GM23338 (cell line): ENCODE measurements at places on chromosomes 7 and 10. TPM values are rescaled to one million over a fixed set of nuclear protein-coding genes. Genes with fewer than 3 reads are reported as not detected.

The PODXL gene
- polyA plus RNA-seq = 215 and 220 TPM in 2 replicates

The ESYT2 gene
- 9.6 TPM in 2 replicates for polyA plus RNA-seq

The AHR gene
- 3.4 and 3.5 TPM in 2 replicates for polyA plus RNA-seq

The OR6V1 gene
- not detected in 2 replicates for polyA plus RNA-seq

The CFAP46 gene
- 5.1 and 5.4 TPM in 2 replicates for polyA plus RNA-seq

The PTN gene
- 39.4 and 42.2 TPM in 2 replicates for polyA plus RNA-seq

The TWIST1 gene
- polyA plus RNA-seq = 0.24 and 0.35 TPM in 2 replicates

The CDK14 gene
- polyA plus RNA-seq = 10.1 and 11.2 TPM in 2 replicates

The SFRP4 gene
- not detected in 2 replicates for polyA plus RNA-seq

The FAM25C gene
- not detected in 2 replicates for polyA plus RNA-seq

The HYAL4 gene
- polyA plus RNA-seq = not detected in 2 replicates

The ELN gene
- polyA plus RNA-seq = 1.1 TPM in 2 replicates

The HOXA11 gene
- not detected in 2 replicates for polyA plus RNA-seq

The SPDYE1 gene
- polyA plus RNA-seq = 1.4 and 1.6 TPM in 2 replicates

The MKX gene
- 0.47 and 0.66 TPM in 2 replicates for polyA plus RNA-seq

The CPXM2 gene
- 0.92 and 1.6 TPM in 2 replicates for polyA plus RNA-seq

The MXI1 gene
- 8.5 and 8.6 TPM in 2 replicates for polyA plus RNA-seq

The FXYD4 gene
- not detected in 2 replicates for polyA plus RNA-seq

The HOGA1 gene
- 0.15 TPM in 1 of 2 replicates, not detected in the other for polyA plus RNA-seq

The CYP2C19 gene
- not detected in 2 replicates for polyA plus RNA-seq

The RBP3 gene
- not detected in 2 replicates for polyA plus RNA-seq

The CTTNBP2 gene
- polyA plus RNA-seq = 30.7 and 31.7 TPM in 2 replicates

The PAX4 gene
- not detected in 2 replicates for polyA plus RNA-seq

The ZNF777 gene
- polyA plus RNA-seq = 2.8 and 3.2 TPM in 2 replicates

The SFTPA1 gene
- polyA plus RNA-seq = not detected in 2 replicates
